Stimulated activated CD4-positive, alpha-beta T cell treated with anti-CD3 and anti-CD28 coated beads, Interleukin-12 subunit alpha, Interleukin-12 subunit beta, amount 100 ng/mL, for 48 hours (primary cell): ENCODE measurements at places on chromosomes 12 and 14.
A peak's percentile ranks its signal among the peaks of the same experiment; 100 is the strongest.

GRCh38 chr12:104381731-104382480 is 74.8 kb upstream of the CHST11 start:
- peak; percentile 71 for DNase-seq

DNA sequence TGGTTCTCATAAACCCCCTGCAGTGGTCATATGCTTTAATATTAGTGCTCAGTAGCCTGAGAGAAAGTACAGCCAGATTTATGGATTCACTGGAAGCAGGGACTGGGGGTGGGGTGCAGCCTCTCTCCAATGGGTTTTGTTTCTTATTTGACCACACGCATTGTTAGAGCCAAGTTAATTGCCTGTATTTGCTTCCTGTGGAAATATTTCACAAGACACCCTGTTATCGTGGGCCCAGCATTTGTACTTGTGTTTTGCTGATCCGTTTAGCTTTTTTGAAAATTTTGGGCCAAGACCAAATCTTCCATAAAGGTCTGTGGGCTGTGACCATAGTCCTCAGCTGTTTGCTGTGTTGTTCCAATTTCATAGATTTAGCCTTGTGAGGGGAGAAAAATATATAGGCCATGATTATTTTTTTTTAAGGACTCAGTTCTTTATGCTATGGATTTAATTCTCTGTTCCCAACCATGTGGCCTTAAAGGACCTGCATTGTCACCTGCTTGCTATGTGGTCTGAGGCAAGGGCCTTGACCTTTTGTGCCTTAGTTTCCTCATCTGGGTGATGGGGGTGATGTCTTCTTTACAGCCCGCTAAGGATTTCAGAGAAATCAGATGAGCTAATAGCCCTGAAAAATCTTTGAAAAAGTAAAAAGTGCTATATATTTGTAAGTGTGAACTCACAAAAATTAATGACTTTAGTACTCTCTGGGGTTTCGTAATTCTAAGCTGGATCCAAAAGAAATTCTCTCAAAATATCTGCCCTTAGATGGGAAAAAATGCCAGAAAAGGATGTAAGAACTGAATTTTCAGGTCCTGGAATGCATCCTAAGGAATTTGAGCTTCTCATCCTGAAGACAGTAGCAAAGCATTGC is 370.2 kb downstream of the DPF3 start:
- DNase-seq, result no peak

DNA sequence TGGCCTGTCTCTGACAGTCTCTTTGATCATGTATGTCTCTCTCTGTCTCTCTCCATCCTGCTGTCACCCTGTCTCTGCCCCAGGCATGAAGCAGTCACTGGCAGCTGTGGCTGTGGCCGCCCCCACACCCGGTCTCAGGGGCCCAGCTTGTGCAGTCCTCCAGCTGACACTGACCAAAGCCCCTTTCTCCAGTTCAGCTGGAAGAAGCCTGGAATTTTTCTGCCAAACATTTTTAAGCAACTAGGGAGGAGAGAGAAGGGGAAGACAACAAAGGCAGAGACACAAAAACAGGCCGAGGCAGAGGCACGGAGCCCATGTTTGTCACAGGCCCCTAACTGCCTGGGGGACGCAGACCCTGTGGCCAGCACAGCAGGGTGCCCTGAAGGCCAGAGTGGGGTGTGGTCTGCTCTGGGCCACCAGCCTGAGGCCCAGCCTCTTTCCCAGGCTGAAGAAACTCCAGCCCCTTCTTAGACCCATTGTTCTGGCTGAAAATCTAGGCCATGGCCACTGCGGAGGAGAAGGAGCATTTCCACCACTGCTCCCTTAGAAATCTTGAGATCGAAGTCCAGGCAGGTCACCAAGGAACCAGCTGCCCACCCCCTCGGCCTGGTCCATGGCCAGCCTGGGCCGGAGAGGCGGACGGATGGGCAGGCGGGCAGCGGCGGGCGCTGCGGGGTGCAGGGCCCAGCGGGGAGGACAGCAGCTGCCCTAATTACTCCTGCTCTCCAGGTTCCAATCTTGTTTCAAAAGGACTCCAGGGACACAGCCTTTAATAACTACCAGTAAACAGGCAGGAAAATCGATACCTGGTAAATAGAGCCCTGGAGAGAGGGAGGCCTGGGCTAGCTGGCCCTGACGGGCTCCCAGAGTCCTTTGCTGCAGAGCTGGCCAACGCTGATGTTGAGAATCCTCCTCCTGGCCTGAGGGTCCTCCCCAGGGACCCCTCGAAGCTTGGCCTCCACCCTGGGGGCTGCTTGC is 14.9 kb downstream of the DTX1 start:
- DNase-seq, result no peak

- DNase-seq, result no peak
These were observed 3.2 kb downstream of the TDP1 start for GRCh38 chr14:89958966-89959365.

- DNase-seq, result peak; percentile 24
These were observed 595 bp downstream of the KLHL28 start for GRCh38 chr14:44961151-44961553.

DNA sequence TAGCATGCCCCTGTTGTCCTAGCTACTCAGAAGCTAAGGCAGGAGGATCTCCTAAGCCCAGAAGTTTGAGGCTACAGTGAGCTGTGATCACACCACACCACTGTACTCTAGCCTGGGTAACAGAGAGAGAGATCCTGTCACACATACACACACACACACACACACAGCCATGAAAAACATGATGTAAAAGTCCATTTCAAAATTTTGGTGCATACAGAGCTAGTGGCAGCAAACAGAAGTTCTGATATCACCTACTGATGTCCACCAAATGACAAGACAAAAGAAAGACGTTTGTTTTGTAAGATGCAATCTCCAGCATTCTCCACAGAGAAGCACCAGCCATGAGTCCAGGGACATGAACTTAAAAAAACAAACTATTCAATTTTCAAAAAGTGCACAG is 15.9 kb downstream of the AREL1 start:
- DNase-seq, result no peak

DNA sequence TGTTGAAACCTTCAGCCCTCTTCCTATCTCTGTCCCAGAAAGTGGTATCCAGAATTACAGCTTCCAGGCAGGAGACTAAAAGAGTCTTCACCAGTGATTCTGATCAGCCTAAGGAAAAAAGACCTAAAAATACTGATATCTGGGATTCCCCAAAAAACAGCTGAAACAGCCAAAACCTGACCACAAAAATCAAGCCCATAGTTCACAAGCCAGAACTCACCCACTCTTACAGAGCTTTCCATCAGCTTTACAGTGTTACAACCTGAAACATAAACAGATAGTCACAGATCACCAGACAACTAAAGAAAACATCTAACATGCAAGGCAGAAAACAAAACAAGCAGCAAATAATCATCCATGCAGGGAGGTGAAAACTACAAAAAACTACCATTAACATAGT is 26.0 kb upstream of the TSPAN8 start:
- DNase-seq, result no peak

DNA sequence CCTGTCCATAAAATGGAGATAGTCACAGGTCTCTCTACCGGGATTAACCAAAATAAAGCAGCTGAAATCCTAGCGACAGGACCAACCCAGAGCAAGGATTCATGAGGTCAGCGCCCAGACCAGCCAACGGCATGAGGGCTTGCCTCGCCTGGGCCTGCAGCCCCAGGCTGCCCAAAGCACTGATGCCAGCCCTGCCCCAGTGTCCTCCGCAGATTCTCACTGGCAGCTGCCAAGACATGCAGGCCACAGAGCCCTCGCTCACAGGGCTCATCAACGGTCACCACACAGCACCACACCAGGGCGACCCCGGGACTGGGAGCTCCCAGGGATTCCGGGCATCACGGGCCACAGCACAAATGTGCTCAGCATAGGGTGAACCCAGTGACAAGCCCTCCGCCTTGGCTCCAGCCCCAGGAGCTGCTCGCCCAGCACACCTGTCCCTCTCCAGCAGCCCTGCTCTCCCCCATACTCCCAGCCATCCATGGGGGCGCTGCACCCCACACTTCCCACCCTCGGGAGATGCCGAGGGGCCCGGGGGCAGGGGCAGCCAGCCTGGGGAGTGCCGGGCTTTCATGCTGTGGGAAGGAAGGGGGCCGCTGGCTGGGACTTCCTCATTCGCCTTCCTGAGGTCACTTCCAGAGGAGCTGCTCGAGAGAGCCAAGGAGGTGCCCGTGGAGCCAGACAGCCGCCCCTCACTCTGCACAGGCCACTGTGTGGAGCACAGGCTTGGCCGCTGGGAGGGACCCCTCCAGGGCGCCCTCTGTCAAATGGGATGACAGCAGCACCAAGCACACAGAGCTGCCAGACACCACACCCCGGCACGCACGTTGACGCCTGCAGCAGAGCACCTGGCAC is 14.1 kb downstream of the RAB35 start:
- no peak for DNase-seq

- no peak for DNase-seq
These were observed 77.6 kb downstream of the LGMN start for GRCh38 chr14:92670643-92671366.
